ENCODE measurements at places on chromosomes 4 and X.

DNA sequence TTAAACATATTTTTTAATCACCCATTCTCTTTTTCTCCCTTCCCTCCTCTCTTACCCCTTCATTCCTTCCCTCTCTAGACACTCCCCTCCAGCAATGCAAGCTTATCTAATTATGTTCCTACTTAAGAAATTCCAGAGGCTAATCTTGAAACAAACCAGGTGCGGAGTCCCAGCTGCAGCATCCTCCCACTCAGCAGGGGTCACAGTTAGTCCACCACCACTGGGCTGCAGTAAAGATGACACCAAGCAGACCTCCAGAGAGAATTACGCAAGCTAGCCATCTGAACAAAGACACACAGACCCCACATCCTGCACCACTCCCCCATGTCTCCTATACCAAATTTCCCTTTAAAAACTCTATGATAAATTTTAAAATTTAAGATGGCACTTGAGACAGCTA lies 13.9 kb upstream of the SEC24B start:
- H3K4me3 ChIP-seq, result no peak overlapping the region
- no peaks in the 10 kb centered on the region for H3K27me3 ChIP-seq
- H3K4me1 ChIP-seq, result 0 out of 2 replicates have a peak, but pooled peaks cover 3% of the 10 kb centered on the region

DNA sequence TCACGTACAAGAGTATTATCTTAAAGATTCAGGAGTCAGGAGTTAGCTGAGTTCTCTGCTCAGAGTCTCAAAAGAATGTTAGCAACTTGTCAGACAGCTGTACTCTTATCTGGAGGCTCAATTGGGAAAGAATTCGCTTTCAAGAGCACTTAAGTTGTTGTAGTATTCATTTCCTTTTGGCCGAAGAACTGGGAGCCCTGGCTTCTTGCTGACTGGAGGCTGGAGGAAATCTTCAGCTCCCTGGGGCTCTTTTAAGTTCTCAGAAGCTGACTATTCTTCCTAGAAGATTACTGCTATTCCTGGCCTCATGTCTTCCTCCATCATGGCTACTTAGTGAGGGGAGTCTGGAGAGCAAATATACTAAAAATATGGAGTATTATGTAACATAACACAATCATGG lies 587.2 kb downstream of the EPHA5 start:
- H3K27ac ChIP-seq, result no peak overlapping the region
- no peak overlapping the region for H3K4me3 ChIP-seq
- no peaks in the 10 kb centered on the region for H3K27me3 ChIP-seq
- peaks cover 22% of the 10 kb centered on the region for H3K4me1 ChIP-seq
- no peak for DNase-seq

DNA sequence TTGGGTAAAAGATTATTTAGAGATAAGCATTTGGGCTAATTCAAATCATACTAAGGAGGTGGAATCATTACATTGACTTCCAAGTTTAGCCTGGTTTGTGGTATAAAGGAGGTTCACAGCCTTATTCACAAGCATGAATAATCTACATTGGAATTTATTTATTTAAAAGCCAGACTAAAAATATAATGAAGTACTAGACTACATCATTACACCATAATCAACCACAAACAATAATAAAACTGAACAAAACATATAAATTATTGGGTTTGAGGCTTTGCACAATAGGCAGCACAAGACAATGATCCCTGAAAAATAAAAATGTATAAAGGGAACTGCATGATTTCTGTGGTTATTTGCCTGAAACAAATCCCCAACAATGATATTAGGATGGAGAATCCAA lies 314.0 kb downstream of the GBA3 start:
- no peaks in the 10 kb centered on the region for H3K4me1 ChIP-seq
- no peak overlapping the region for H3K4me3 ChIP-seq
- no peaks in the 10 kb centered on the region for H3K36me3 ChIP-seq
- DNase-seq, result no peak
- no peaks in the 10 kb centered on the region for H3K27me3 ChIP-seq

DNA sequence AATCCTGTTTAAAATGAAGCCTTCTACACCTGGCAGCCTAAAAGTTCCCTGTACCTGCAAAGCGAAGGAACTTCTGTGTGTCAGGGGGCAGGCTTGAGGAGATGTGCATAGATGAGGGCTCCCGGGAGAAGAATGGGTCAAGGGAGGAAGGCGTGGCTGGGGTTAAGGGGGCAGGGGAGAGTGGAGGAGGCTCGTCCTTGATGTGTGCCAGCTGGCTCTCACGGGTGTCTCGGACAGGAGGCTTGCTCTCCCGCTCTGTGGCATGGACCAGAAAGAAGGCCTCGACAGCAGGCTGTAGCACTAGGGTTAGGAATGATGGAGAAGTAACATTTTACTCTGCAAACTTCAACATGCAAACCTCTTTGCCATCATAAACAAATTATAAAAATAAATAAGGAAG lies 104.6 kb upstream of the HSD17B10 start:
- no peaks in the 10 kb centered on the region for H3K4me1 ChIP-seq
- peaks cover 6% of the 10 kb centered on the region for H3K36me3 ChIP-seq
- DNase-seq, result no peak
- no peak overlapping the region for H3K27ac ChIP-seq

GRCh38 chrX:107659768-107660167 lies 31.5 kb downstream of the PRPS1 start:
- H3K4me1 ChIP-seq, result no peaks in the 10 kb centered on the region
- DNase-seq, result peak; percentile 48
- H3K36me3 ChIP-seq, result no peaks in the 10 kb centered on the region
- no peaks in the 10 kb centered on the region for H3K27me3 ChIP-seq
- no peak overlapping the region for H3K27ac ChIP-seq

DNA sequence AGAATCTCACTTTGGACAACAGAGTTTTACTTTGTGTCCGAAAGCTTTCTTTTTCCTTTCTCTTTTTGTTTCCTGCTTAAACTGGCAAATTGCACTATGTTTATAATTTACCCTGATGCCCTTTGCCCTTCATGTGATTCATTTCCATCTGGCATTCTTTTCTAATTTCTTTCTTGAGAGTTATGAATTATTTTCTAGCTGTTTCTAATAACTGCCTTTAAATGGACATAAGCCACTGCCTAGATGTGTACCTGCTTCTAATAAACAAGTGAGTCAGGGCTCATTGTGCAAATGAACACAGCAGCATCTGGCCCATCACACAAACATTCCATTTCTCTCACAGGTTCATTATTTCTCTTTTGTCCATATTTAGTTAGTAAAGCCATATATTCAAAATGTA lies 242.3 kb upstream of the GPRIN3 start:
- no peak for DNase-seq
- H3K27ac ChIP-seq, result no peak overlapping the region
- no peaks in the 10 kb centered on the region for H3K36me3 ChIP-seq
- H3K4me1 ChIP-seq, result no peaks in the 10 kb centered on the region
- no peaks in the 10 kb centered on the region for H3K27me3 ChIP-seq
- H3K4me3 ChIP-seq, result no peak overlapping the region

GRCh38 chr4:176001151-176002006 lies 64.3 kb upstream of the WDR17 start:
- no peaks in the 10 kb centered on the region for H3K4me1 ChIP-seq
- no peak for DNase-seq
- no peak overlapping the region for H3K27ac ChIP-seq
- peak overlapping the region; percentile 61 for H3K4me3 ChIP-seq
- H3K27me3 ChIP-seq, result no peaks in the 10 kb centered on the region
- H3K36me3 ChIP-seq, result no peaks in the 10 kb centered on the region

- no peaks in the 10 kb centered on the region for H3K36me3 ChIP-seq
- no peak overlapping the region for H3K4me3 ChIP-seq
- H3K4me1 ChIP-seq, result no peaks in the 10 kb centered on the region
These were observed 67.4 kb upstream of the SLC34A2 start for GRCh38 chr4:25588206-25588605.

GRCh38 chr4:71932941-71933340 lies 98.9 kb upstream of the NPFFR2 start:
- no peaks in the 10 kb centered on the region for H3K4me1 ChIP-seq
- no peak overlapping the region for H3K27ac ChIP-seq
- H3K36me3 ChIP-seq, result no peaks in the 10 kb centered on the region
- no peak for DNase-seq
- H3K27me3 ChIP-seq, result no peaks in the 10 kb centered on the region
- H3K4me3 ChIP-seq, result no peak overlapping the region

GRCh38 chrX:31036895-31037294 lies 34.9 kb downstream of the FTHL17 start:
- DNase-seq, result peak; percentile 51
- no peaks in the 10 kb centered on the region for H3K36me3 ChIP-seq
- H3K27me3 ChIP-seq, result no peaks in the 10 kb centered on the region
- H3K4me3 ChIP-seq, result no peak overlapping the region

GRCh38 chr4:39664828-39665731 lies 26.4 kb upstream of the SMIM14 start:
- no peak overlapping the region for H3K4me3 ChIP-seq
- H3K4me1 ChIP-seq, result no peaks in the 10 kb centered on the region
- DNase-seq, result no peak
- H3K27me3 ChIP-seq, result no peaks in the 10 kb centered on the region

DNA sequence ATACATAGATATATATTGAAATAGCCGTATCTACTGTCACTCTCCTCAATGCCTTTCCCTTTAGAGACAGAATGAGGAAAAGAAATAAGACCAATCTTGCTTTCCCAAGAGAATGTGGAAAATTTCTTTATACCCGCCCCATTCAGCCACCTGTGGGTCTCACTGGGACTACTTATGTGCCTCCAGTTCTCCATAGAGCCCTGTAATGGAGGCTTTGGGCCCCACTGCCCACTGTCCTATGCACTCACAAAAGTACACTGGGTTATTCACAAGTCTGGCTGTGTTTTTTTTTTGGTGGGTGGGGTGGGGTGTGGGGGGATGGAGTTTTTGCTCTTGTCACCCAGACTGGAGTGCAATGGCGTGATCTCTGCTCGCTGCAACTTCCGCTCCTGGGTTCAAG lies 70.4 kb upstream of the ELOVL6 start:
- no peaks in the 10 kb centered on the region for H3K4me1 ChIP-seq
- no peak overlapping the region for H3K27ac ChIP-seq
- no peaks in the 10 kb centered on the region for H3K27me3 ChIP-seq
- no peak for DNase-seq
- H3K36me3 ChIP-seq, result no peaks in the 10 kb centered on the region

DNA sequence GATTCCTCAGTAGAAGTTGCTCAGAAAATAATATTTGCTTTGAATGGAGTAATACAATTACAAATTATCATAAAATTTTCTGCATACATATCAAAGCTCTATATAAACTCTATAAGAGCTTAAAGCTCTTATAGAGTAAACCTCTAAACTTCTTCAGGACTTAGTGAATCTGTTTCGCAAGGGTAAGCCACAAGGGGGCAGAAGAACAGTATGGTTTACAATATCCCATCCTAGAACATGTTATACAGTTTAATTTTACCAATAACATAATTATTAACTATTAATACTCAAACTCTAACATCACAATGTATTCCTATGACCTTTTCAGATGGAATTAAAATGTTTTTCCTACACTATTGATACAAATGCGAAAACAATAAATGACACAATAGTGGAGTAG lies 33.8 kb upstream of the SPANXN1 start:
- H3K4me3 ChIP-seq, result no peak overlapping the region
- no peak overlapping the region for H3K27ac ChIP-seq
- no peaks in the 10 kb centered on the region for H3K36me3 ChIP-seq

GRCh38 chr4:110795971-110796370 lies 173.1 kb upstream of the PITX2 start:
- no peaks in the 10 kb centered on the region for H3K4me1 ChIP-seq
- no peaks in the 10 kb centered on the region for H3K36me3 ChIP-seq
- H3K4me3 ChIP-seq, result no peak overlapping the region
- H3K27ac ChIP-seq, result no peak overlapping the region

DNA sequence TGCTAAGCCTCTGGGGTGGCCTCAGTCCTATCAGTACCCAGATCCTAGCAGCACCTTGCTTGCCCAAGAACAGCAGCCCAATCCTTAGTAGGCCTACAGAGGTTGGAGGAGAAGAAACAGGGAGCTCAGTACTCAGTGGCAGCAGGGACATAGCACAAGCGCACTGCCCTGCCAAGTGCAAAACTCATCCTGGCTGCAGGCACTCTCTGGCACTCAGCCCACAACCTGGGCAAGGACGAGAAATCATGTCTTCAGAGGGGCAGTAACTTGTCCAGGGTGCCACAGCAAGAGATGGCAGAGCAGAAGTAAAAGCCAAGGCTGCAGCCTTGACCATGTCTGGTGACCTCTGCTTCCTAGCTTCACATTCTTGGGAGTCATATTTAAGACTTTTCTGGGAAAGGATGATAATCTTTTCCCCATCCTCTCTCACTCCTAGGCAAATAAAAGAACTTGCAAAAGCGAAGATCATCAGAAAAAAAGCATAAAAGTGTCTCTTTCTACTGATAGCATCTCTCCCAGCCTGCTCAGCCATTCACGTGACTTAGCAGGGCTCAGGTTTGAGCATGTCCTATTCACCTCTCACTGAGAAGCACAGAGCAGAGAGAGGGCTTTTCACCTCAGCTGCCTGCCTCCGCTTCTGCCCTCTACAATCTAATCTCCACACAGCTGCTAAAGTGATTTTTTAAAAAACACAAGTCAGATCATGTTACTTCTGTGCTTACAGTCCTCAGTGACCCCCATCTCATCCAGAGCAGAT lies 37.2 kb upstream of the MAGEA4 start:
- no peak overlapping the region for H3K27ac ChIP-seq
- no peaks in the 10 kb centered on the region for H3K27me3 ChIP-seq
- H3K4me3 ChIP-seq, result no peak overlapping the region
- no peak for DNase-seq

DNA sequence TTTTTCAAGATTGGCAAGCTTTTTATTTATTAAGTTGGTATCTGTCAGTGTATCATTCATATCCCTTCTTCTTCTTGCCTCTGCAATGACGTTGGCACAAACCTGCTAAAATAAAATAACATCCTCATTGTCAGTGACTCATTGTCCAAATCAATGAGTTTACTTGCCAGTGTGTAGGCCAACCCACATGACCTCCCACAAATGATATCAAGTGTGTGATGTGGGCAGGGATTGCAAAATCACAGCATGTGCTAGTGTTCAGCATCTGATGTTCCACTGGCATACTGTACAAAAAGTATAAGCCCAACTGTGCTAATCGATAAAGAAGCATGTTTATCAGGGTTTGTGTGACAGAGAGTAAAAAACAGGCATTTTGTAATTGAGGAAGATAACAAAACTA lies 25.5 kb downstream of the GPAT3 start:
- DNase-seq, result no peak
- no peak overlapping the region for H3K27ac ChIP-seq
- no peaks in the 10 kb centered on the region for H3K27me3 ChIP-seq
- no peaks in the 10 kb centered on the region for H3K36me3 ChIP-seq
- no peaks in the 10 kb centered on the region for H3K4me1 ChIP-seq

DNA sequence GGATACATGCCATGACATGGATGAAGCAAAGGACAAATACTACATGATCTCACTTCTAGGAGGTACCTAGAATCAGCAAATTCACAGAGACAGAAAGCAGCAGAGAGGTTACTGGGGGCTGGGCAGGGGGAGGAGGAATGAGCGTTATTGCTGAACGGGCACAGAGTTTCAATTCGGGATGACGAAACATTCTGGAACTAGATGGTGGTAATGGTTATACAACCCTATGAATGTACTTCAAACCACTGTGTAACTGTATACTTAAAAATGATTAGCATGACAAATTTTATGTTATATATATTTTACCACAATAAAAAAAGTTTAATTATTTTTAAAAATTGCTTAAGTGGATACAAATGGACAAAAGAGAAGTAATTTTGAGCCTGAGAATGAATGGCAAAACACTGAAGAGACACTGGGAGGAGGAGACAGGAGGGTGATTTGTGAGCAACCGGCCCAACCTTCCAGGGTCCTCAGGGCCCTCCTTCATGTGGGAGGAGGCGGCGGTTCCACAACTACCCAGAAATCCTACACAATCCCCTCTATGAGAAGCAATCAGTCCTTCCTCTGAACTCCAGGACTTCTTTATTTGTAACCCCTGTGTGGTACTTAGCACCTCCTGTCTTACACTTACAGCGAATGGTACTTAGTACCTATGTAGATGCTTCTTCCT lies 14.1 kb downstream of the ACSL1 start:
- no peaks in the 10 kb centered on the region for H3K36me3 ChIP-seq
- no peak for DNase-seq
- peaks cover 21% of the 10 kb centered on the region for H3K4me1 ChIP-seq
